ENCODE measurements at places on chromosomes 2 and 18. TPM values are rescaled to one million over a fixed set of nuclear protein-coding genes. Genes with fewer than 3 reads are reported as not detected.

- no peak for DNase-seq
Observed at GRCh38 chr2:40043641-40044040, 264.6 kb upstream of the THUMPD2 start.

Gene HTR2B
- 0.15 TPM for polyA plus RNA-seq

Gene CFAP221
- polyA plus RNA-seq = not detected

DNA sequence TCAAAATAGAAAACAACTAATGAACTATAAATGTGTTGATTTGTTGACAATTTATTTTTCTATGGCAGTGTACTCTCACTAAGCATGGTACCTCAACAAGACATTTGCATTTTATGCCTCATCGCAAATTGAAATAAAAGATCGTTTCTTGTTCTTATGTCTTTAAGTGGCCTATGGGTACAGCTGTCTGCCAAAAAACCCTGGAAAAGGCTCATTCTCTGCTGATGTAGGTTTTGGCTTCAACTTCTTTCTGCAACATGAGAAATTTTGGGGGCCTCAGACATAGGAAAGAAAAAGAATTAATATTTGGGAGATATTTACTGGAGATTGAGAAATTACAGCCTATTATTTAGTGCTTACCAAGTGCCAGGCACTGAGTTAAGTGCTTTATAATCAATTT lies 205.1 kb upstream of the DPP10 start:
- DNase-seq = no peak

DNA sequence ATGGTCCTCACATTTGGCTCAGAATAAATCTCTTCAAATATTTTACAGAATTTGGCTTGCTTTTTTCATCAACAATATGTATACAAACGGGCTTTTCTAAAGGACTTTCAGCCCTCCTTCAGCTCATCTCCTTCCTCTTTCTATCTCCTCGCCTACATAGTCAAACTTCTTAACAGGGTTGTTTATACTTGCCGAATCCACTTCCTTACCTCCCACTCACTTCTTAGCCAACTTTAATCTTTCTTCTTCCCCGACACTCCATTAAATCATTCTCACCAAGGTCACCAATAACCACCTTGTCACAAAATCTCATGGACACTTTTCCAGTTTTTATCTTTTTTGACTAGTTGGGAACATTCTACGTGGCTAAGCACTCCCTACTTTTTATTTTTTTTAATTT lies 325.2 kb downstream of the PLCL1 start:
- no peak for DNase-seq

All from naive thymus-derived CD8-positive, alpha-beta T cell (primary cell).